ENCODE measurements at places on chromosomes 5 and 9.

- DNase-seq, result no peak
Observed at GRCh38 chr9:114034661-114035062, 43.4 kb downstream of the AMBP start.

DNA sequence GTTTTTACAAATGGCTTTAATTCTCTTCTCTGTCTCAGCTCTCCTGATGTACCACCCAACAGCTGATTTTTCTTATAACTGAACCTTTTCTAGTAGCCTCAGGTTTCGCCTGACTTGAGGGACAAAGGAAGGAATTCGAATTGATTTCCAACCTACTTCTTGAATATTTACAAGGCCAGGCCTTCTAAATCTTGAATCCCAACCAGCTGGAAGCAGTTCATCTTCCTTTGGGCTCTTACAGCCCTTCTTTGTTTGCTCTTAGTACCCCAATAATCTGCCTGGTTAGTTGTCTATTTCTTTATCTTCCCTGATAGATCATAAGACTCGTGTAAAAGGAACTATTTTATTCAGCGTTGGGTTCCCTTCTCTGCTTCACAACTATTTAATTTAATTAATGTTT lies 95.9 kb downstream of the NLN start:
- no peak for DNase-seq

GRCh38 chr9:136046554-136046920 lies 48.6 kb downstream of the NACC2 start:
- no peak for DNase-seq

DNA sequence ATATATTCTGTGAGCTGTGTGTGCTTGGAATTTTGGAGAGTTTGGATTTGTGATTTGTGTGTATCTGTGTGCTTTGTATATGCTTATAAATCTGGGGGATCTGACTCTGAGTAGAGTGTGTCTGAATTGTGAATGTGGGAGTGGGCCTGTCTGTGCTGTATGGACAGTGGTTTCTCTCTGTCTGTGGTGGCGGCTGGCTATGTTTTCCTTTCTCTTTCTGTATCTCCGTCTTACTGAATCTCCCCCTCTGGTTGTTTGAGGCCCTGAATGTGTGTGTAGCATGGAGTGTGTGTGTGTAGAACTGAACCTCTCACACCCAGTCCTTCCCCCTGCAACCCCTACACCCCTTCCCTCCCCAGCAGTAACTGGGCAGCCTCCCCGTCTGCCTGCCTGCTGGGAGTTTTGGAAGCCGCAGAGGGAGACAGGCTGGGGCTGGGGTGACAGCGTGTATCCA lies 4.7 kb downstream of the CXXC5 start:
- no peak for DNase-seq

GRCh38 chr5:6649186-6649585 lies 15.9 kb downstream of the SRD5A1 start:
- DNase-seq, result no peak

DNA sequence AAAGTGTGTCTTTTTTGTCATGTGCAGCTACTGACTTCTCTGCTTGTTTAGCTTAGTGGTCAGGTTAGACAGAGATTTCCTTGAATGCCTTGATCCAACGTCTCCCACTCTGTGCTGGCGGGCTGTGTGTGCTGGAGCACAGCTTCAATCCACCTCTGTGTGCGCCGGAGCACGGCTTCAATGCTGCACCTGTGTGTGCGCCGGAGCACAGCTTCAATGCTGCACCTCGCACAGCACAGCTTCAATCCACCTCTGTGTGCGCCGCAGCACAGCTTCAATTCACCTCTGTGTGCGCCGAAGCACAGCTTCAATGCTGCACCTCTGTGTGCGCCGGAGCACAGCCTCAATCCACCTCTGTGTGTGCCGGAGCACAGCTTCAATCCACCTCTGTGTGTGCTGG lies 69.0 kb upstream of the PHYKPL start:
- no peak for DNase-seq

- no peak for DNase-seq
Observed at GRCh38 chr9:133750982-133751649, 13.0 kb upstream of the SARDH start.

- DNase-seq, result no peak
Observed at GRCh38 chr5:55633574-55634208, 78.4 kb downstream of the SLC38A9 start.

DNA sequence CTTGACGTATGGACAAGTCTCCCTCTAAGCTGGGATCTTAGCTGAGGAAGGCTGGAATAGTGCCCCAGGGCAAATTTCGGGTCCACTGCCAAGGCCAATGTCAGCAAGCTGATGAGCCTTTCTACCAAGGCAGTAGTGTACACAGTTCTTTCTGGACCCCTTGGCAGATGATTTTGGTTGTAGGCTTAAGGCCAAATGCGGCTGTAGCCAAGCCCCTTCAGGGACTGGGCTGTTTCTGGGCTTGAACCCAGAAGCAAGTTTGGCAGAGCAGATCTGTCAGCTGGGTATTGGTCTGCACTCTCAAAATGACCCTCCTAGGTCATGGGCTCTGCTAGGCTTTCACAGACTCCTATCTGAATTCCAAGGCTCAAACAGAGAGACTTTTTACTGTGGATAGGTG lies 121.6 kb downstream of the ADAMTSL1 start:
- DNase-seq, result no peak

DNA sequence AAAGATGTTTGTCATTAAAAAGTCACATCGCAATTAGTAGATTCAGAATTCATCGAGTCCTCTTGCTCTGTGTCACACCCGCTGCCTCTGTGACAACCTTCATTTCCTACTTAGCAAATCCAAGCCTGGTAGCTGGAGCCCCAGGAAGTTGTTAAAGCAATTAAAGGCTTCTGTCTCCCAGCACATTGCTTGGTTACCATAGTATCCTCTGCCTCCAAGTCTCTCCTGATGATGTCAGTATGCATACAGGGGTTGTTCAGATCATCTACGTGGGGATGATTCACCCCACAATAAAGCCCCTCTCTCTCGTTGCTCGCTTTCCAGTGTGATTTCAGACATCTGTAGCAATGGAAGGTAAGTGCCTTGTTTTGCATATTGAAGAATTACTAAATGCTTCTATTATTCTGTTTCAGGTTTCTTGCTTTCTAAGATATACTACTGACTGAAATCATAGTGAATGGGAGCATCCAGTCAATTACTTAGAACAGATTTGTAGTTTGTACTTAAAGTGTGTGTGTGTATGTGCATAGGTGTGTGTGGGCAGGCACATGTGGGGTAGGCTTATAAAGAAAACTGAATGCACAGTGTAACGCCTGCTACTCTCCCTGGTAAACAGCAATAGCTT lies 52.9 kb downstream of the PAM start:
- no peak for DNase-seq

DNA sequence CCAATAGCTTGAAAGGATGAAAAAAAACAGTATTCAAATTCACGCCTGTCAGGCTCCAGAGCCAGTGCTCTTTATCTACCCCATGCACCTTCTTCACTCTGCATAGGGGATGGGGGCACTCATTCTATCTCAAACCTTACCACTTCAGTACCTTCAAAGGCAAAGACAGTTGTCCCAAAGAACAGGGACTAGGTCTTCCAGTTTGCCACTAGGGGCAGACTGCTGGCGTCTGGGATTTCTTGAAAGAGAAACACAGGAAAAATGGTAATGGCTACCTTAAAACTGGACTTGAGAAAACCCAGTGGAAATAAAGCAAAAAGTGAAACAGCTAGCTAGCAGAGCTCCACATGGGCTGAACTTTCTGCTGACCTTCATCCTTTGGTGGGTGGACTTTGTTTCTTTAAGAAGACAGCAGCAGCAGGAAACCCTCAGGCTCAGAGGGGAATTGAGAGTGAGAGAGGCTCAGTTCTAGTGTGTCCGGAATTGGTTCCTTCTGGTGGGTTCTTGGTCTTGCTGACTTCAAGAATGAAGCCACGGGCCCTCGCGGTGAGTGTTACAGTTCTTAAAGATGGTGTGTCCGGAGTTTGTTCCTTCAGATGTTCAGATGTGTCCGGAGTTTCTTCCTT lies 41.0 kb upstream of the SLC36A1 start:
- no peak for DNase-seq

DNA sequence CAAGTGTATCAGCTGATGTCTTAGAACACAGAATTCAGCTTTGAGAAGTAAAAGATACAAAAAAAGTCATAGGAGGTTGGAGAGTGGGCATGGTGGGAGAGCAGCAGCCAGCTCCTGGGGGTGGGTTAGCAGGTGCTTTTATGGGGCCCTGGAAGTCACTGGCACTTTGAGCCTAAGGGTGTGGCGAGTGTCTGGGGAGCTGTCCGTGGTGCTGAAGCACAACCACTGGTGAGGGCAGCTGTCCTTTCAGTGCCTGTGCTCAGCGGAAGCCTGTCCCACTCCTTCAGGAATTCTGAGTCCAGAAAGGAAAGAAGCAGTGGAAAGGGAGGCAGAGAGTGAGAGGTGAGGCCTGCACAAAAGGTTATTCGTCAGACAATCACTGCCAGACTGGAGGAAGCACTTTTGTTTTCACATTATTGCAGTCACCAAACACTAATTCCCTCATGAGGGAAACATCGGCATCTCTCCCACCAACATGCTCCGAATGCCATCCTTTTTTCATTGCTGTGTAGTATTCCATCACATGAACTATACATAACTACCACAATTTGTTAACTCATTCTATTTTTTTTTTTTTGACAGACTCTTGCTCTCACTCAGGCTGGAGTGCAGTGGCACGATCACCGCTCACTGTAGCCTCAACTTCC lies 59.4 kb upstream of the RAPGEF1 start:
- peak; percentile 30 for DNase-seq

- DNase-seq, result no peak
Observed at GRCh38 chr5:594226-594860, 17.8 kb upstream of the CEP72 start.

- DNase-seq, result no peak
Observed at GRCh38 chr5:110045158-110045557, 355.4 kb downstream of the MAN2A1 start.

- DNase-seq, result peak; percentile 47
Observed at GRCh38 chr5:170225326-170226128, 7.3 kb upstream of the C5orf58 start.

- no peak for DNase-seq
Observed at GRCh38 chr5:133723126-133723525, 110.8 kb upstream of the FSTL4 start.

- no peak for DNase-seq
Observed at GRCh38 chr5:135491552-135492318, 39.6 kb upstream of the TIFAB start.

GRCh38 chr5:64180661-64181343 lies 15.2 kb downstream of the RNF180 start:
- DNase-seq, result no peak

DNA sequence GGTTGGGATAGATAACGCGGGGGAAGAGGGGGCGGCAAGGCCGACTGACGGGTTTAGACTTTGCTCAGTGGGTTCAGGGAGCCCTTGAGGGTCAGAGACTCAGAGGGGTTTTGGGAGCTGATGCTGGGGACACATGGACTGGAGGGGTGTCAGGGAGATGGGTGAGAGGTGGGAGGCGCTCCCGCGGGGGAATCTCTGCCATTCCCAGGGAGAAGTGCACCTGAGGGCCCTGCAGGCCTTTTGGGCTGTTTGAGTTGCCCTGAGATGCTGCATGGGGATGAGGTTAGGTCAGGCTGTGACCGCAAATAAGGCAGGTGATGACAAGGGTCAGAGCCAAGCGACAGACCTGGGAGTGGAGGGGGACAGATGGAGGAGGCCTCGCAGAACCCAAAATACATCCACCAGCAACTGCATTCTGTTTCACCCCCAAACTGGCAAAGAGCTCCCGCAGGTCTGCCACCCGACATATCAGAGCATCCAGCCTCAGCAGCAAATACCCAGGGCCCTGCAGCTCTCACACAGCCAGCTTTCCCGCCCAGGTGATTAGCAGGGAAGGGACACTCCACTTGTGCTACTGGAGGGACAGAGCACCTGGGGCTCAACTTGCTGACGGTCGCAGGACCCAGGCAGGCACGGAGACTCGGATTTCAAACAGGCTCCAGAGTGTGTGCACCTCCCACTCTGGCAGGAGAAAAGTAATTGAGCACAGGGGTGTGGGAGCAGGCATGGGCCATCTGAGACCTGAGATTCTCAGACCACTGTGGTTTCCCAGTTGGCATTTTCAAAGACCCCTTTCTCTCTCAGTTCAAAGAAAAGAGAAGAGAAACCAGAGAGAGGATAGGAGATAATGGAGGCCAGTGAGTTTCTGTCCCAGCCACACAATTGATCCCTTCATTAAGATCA lies 26.4 kb downstream of the TMOD1 start:
- DNase-seq, result no peak

GRCh38 chr5:68740226-68740910 lies 353.4 kb upstream of the SLC30A5 start:
- no peak for DNase-seq

GRCh38 chr5:56212130-56212879 lies 20.8 kb downstream of the ANKRD55 start:
- DNase-seq, result no peak

DNA sequence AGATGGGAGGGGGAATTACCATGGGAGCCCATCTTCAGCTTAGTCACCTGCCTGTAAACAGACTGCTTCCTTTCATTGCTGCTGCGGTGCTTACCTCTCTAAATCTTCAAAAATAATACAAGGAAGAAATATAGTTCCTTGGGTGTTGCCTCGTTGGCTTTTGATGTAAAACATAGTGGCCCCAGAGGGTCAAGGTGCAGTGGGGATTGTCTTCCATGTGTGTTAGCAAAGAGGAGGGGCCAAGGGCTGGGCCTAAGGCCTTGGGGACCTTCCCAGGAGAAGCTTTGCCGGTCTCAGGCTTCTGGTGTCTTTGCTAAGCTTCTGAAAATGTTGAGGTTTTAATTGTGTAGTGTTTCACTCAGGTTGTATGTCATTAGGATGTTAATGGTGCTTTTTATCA lies 90.0 kb downstream of the PDE8B start:
- no peak for DNase-seq

- peak; percentile 52 for DNase-seq
Observed at GRCh38 chr9:91681461-91682305, 258.1 kb upstream of the NFIL3 start.

GRCh38 chr5:123718238-123718637 lies 206.3 kb downstream of the CSNK1G3 start:
- DNase-seq, result no peak

GRCh38 chr5:81308836-81309235 lies 7.4 kb downstream of the ZCCHC9 start:
- no peak for DNase-seq

DNA sequence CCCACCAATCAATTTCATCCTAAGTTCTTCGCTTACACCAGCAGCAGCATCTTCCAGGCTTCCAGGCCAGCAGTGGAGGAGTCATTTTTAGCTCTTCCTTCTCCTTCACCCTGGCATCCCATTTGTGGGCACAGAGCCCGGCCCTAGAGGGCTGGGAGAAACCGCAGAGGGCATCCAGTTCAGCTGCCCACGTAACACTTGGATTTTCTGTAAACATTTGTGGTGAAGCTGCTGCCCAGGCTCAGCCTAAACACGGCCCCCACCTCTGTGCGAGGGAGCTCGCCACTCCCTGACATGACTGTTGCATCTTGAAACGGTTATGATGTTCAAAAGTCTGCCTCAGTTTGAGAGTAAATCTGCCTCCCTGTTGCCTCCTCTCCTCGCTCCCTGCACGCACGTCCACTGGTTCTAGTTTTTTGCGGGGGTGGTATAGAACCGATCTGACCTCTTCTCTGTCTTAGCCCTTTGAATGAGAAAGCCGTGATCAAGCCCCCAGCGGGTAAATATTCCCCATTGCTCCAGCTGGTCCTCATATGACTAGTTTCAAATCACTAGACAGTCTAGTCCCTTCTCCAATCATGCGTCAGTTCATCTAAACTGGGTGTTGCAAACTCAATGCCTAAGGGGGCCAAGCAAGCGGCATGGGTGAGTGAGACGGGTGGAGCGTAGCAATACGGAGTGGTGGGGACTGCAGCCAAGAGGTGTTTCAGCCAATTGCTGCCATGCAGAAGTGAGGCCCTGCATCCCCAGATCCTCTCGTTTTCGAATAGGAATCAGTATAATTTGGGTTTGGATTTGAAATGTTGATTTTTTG lies 34.9 kb upstream of the N4BP3 start:
- no peak for DNase-seq

GRCh38 chr9:86304236-86304730 lies 21.9 kb upstream of the ISCA1 start:
- DNase-seq, result no peak

All from stimulated activated CD8-positive, alpha-beta memory T cell treated with anti-CD3 and anti-CD28 coated beads, Interleukin-15, amount 100 ng/mL, for 24 hours (primary cell).